ENCODE measurements at places on chromosomes 12 and 14.
A peak's percentile ranks its signal among the peaks of the same experiment; 100 is the strongest.

DNA sequence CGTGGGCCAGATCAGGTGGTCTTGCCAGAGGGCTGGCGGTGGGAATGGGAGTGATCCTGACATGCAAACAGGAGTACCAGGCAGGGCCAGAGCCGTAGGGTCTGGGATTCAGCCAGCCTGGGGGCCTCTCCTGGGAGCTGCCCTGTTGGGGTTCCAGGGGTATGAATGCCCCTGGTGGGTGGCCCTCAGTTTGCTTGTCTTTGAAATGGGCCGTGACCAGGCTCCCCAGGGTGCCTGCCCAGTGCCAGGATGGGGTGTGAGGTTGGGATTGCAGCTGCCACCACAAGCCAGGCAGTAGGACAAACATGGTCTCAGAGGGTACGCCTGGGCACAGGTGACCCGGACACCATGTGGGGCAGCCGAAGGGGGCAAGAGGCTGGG is 168.8 kb downstream of the KIF26A start:
- DNase-seq = no peak

DNA sequence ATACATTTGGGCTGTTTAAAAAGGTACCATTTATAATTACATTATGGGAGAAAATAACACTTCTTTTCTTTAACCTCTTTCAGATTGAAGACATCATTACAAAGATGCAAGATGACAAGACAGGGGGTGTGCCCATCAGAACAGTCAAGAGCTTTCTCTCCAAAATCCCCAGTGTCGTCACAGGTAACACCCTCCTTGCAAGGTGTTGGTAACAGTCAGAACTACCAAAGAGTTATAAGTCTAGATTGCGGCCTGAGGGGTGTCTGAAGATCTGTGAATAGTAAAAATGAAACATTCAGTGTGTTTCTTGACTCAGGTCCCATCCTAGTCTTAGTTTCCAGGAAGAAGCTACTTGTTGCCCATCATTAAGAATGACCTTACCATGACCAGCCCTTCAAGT is 419.8 kb downstream of the RGS6 start:
- DNase-seq = no peak

- DNase-seq = no peak
These were observed 20.6 kb upstream of the CLEC2D start for GRCh38 chr12:9648701-9649531.

- no peak for DNase-seq
These were observed 49.1 kb downstream of the R3HDM2 start for GRCh38 chr12:57381693-57382220.

DNA sequence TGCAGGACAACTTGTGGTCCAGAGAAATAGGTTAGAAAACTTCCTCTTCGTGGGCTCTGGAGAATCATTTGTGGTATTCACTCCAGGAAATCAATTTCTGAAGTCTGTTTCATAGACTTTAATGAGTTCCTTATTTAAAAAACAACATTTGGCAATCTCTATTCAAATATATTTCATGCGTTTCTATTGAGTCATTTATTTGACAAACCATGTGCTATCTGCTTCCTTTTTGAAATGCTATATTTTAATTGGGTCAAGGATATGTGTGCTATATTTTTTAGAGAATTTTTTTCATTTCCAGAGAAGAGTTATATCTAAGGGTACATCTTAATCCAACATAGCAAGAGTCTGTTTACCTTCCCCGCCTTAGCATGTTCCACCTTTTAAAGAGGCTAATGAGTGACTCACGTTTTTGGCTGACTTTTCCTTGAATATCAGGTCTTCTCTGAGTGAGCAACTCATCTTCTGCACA is 252.4 kb upstream of the EGLN3 start:
- no peak for DNase-seq

GRCh38 chr12:10701131-10701681 is 21.9 kb downstream of the YBX3 start:
- no peak for DNase-seq

GRCh38 chr14:82710267-82710841 is 1176.7 kb upstream of the SEL1L start:
- peak; percentile 77 for DNase-seq

GRCh38 chr12:98042668-98043067 is 472.7 kb upstream of the TMPO start:
- DNase-seq = no peak

GRCh38 chr12:123446333-123446713 is 9.8 kb upstream of the RILPL2 start:
- DNase-seq = no peak

- DNase-seq = no peak
These were observed 7.5 kb downstream of the LAG3 start for GRCh38 chr12:6779708-6780432.

- no peak for DNase-seq
These were observed 31.2 kb downstream of the DACT1 start for GRCh38 chr14:58668848-58669480.

DNA sequence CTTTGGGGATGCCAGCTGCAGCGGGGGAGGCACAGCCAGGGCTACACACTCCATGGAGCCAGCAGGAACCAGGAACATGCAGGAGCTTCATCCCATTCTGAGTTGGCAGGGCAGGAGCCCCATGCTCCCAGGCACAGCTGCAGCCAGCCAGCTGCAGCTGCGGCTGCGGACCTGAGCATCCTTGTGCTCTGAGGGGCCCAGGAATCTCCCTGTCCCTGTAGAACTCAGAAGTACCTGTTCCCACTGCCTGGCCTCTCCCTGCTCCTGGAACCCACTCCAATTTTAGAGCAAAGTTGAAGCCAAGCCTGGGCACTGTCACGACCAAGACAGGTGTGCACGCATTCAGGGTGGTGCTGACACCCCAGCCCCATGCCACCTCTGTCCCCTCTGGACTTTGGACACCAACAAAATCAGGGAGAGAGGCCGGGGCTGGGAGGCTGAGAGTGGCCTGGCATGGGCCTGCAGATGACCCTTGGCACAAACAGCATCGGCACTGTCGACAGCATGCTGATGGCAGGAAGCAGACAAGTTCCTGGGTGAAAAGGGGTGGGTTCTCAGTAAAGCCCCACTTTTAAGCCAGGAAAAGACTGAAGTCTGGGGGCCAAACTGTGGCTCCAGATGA is 257.3 kb upstream of the LRFN5 start:
- no peak for DNase-seq

DNA sequence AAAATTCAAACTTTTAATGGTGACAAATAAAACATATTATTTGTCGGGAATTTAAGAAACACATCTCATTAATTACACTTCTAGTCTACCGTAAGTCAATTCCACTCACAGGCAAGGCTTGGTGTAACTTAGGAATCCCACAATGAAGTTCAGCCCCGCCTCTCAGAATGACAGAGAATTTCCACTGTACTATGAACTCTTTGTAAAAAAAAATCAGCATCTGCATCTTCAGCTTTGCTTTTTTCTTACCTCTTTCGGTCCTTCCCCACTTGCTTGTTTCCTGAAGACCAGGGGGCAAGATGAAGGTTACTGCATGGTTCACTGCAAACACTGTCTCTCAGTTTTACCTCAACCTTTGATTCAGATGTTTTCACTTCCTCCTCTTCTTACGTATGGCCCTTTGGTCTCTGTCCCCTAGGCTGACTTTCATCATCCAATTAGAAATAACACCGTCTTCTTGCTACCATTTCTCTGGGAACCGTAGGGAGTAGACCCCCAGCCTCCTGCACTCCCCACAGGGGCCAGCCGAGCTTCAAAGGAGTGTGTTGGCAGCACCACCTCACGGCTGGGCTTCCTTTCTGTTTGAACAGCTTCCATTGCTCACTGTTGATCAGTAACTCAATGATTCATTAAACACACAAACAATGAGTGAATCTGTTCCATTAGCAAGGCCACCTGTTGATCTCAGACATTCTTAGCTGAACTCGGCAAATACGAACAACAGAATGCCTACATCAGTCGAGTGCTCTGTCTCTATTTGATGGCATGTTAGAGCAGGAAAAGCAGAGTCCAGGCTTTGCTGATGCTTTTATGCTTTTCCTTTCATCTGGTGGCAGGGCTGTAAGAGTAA is 343.0 kb downstream of the BMP4 start:
- DNase-seq = peak; percentile 40

- DNase-seq = no peak
These were observed 19.6 kb upstream of the CHGA start for GRCh38 chr14:92903359-92903758.

DNA sequence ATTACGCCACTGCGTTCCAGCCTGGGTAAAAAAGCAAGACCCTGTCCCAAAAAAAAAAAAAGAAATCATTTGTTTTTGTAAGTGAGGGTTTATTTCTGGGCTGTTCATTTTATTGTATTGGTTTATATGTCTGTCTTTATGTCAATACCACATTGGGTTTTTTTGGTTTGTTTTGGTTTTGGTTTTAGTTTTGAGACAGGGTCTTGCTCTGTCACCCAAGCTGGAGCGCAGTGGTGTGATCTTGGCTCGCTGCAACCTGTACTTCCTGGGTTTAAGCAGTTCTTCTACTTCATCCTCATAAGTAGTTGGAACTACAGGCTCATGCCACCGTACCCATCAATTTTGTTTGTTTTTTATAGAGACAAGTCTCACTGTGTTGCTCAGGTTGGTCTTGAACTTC is 25.0 kb downstream of the METAP2 start:
- DNase-seq = no peak

- no peak for DNase-seq
These were observed 32.0 kb upstream of the SIX1 start for GRCh38 chr14:60681271-60681670.

DNA sequence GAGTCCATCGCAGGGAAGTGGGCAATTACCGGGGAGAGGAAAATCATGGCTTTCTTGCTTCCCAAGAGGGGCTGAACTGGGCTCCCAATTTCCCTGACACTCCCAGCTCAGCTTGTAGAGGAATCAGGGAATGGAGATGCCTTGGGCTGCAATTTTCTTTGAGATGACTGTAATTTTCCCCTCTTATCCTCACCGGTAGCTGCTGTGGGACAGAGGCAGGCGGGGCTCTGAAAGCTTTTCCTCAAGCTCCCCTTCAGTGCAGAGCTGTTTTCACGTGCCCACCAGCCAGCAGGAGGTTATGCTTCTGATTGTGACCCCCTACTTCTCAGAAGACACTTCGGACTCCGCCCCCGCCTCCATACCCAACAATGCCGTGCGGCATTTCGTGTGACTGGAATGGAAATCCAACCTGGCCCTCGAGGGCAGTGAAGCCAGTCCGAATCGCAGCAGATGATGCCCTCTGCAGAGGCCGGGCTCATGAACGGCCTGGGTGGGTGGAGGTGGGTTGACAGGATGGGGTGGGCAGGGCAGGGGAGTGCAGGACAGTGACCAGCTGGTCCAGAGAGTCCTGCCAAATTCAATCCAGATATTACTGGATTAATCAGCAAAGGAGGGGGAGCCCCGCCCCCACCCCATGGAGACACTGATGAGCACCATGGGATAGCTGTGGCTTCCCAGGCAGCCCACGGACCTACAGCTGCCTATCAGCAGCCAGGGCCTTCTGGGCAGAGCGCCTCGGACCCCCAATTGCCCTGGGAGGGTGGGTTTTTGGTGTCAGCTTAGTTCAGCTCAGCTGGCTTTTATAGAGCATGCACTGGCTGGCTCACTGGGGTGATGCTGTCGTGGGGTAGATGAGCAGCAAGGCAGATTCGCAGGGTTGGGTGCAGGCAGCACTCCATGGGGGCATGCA is 37.6 kb downstream of the RTL1 start:
- DNase-seq = no peak

GRCh38 chr12:25993901-25994651 is 35.6 kb downstream of the RASSF8 start:
- no peak for DNase-seq

- no peak for DNase-seq
These were observed 223.0 kb downstream of the BTG1 start for GRCh38 chr12:91922674-91923073.

DNA sequence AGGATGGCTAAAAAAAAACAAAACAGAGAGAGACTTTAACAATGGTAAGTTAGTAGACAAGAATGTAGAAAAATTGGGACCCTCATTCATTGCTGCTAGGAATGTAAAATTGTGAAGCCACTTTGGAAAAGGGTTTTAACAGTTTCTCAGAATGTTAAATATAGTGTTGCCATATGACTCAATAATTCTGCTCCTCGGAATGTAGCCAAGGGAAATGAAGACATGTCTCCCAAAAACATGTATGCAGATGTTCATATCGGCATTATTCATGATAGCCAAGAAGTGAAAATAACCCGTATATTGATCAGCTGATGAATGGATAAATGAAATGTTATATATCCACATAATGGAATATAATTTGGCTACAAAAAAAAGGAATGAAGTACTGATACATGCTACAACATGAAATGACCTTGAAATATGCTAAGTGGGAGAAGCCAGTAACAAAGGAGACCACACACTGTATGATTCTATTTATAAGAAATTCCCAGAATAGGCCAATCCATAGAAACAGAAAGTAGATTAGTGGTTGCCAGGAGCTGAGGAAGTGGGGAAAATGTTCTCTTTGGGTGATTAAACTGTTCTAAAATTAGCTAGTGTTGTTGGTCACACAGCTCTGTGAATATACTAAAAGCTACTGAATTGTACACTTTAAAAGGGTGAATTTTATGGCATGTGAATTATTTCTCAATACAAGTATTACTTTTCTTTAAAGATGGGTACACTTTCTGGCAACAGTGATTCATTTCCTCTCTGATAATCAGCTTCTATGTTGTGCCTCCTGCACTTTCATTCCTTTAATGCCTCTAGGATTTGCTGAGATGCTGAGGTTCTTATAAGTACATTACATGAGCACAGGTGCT is 132.5 kb downstream of the DAAM1 start:
- DNase-seq = no peak

GRCh38 chr12:75650595-75651341 is 139.4 kb upstream of the KRR1 start:
- DNase-seq = no peak

GRCh38 chr12:106193394-106194215 is 54.2 kb downstream of the CKAP4 start:
- no peak for DNase-seq

DNA sequence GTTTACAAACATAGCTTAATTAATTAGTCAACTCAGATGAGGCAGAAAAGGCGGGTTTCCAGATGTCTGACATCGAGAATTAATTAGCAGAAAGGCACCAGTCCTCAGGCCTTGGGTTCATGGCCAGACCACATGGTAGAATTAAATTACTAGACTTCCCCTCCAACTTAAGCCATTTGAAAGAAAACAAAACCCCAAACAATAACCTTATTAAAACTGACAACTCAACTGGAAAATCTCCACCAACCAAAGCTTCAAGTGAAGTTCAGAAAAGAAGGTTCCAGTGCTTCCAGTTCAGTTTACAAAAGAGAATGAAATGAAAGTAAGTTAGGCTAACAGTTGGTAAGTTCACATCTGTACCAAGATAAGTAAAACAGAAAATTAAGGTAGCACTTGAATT is 349.5 kb downstream of the GRIN2B start:
- no peak for DNase-seq

DNA sequence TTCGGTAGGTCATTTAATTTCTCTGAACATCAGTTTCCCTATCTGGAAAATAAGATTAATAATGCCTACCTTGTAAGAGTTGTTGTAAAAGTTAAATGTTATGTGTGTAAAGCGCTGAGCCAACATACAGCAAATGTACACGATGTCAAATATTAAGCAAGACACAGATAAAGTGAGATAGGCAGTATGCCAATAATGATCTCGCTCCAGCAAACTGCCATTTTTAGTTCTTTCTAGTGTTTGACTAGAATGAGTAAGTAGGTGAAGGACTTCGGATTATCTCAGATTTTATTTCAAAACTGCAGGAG is 840 bp downstream of the DHRS7 start:
- no peak for DNase-seq
